ENCODE measurements at places on chromosomes 5 and 9. TPM values are rescaled to one million over a fixed set of nuclear protein-coding genes. Genes with fewer than 3 reads are reported as not detected.

Gene KIAA1958
- 2.5 TPM for total RNA-seq

Gene IFNA21
- total RNA-seq: not detected

Gene SARDH
- total RNA-seq: 10.9 TPM

Gene CCNO
- 1.4 TPM for total RNA-seq

Gene SAXO1
- total RNA-seq: under 0.01 TPM

Gene DDX46
- total RNA-seq: 20.6 TPM

Gene AFAP1L1
- 1.1 TPM for total RNA-seq

Gene GPRIN1
- 1.8 TPM for total RNA-seq

Gene CAAP1
- total RNA-seq: 18.3 TPM

DNA sequence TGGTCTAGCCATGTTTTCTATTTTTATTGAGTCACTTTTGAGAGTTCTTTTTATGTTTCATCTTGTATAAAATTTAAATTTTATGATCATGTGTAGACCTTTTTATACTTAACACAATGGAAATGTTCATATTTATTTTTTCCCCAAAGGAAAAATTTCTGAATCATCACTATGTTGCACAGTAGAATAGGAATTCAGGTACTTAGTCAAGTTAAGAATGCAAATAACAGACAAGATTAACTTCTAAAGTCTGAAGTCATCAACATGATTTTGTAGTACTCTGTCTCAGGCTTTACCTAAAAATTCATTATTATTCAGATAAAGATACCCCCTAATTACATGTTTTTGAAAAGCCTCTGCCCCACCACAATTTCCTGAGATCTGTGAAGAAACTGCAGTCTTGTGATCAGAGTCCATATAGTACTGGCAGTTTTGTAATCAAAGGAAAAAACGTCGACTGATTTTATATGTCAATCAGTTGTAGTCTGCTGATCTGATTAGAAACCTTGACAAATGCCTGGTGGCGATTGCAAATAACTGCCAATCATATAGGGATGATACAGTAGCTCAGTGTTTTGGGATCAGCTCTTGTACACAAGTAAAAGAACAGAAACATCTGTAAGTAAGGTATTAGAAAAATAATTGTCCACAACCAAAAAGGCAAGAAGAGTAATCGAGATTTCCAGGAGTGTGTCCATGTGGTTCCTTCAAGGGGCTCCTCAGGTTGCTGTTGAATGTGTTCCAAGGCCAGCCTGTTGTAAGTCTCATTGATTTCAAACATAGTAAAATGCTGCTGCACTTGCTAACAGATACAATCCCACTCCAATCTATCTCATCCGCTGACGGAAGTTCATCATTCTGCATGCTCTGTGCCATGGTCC is 352.4 kb downstream of the ARRDC3 start:
- peaks cover 6% of the 10 kb centered on the region for H3K27me3 ChIP-seq
- no peak overlapping the region for H3K4me3 ChIP-seq
- no peak for DNase-seq
- no peak overlapping the region for H3K27ac ChIP-seq
- no peaks in the 10 kb centered on the region for H3K36me3 ChIP-seq

DNA sequence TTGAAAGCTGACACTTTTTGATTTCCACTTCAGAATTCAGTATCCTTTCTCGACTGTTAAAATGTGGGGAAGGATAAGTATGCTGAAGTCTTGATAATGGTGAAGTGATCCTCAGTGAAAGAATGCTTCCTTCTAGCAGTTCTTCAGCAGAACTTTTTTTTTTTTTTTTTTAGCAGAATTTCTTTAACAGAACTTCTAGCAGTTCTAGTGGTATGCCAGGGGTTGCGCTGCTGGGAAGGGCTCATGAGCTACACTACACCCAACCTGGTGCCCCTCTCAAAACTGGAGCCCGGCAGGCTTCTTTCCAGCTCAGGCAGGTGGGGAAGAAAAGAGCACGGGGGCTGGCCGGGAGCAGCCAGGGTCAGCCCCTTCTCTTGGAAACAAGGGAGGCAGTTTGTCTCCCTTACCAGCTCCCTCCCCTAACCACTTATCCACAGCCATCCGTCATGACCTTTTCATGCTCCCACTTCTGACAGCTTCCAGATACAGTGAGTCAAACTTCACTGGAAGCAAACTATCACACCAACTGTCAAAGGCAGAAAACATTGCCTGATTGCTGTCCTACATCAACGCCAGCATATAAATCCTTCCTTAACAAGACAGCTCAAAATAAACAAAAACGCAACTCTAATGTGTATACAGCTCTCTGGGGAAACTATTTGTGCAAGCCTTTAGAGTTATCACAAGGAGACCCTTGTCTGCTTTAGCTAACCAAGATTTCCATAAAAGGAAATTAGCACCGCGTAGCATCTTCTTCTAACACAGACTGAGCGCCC is 211.5 kb downstream of the GAPVD1 start:
- H3K36me3 ChIP-seq: peaks cover 9% of the 10 kb centered on the region
- peak overlapping the region; percentile 69 for H3K27ac ChIP-seq
- peak overlapping the region; percentile 46 for H3K4me3 ChIP-seq
- no peaks in the 10 kb centered on the region for H3K27me3 ChIP-seq
- no peak for DNase-seq

- no peak overlapping the region for H3K4me3 ChIP-seq
- no peaks in the 10 kb centered on the region for H3K36me3 ChIP-seq
- no peak overlapping the region for H3K27ac ChIP-seq
- no peaks in the 10 kb centered on the region for H3K27me3 ChIP-seq
Observed at GRCh38 chr5:2898661-2899060, 147.2 kb upstream of the IRX2 start.

- no peak overlapping the region for H3K27ac ChIP-seq
- H3K36me3 ChIP-seq: peaks cover 63% of the 10 kb centered on the region
- H3K27me3 ChIP-seq: no peaks in the 10 kb centered on the region
- H3K4me3 ChIP-seq: no peak overlapping the region
- peaks cover 7% of the 10 kb centered on the region for H3K4me1 ChIP-seq
Observed at GRCh38 chr9:133342570-133342969, 5.4 kb downstream of the MED22 start.

DNA sequence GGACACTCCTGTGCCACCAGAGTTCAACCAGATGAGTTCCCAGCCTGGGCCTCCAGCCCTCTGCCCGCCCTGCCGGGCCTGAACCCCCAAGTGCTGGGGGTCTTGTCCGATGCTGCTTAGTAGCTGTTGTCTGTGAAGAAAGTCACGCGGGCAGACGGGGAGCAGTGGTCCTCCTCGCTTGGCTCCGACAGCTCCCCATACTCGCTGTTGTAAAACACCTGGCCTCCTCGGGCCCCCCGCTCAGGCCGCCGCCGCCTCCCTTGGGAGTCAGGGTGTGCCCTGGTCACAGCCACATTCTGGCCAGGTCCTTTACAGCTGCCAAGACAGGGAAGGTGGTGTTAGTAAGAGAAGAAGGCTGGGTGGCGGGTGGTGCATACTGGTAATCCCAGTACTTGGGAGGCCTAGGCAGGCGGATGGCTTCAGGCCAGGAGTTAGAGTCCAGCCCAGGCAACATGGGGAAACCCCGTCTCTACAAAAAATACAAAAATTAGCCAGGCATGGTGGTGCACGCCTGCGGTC is 11.8 kb upstream of the SCGB3A1 start:
- H3K36me3 ChIP-seq: no peaks in the 10 kb centered on the region
- H3K27ac ChIP-seq: no peak overlapping the region
- no peaks in the 10 kb centered on the region for H3K27me3 ChIP-seq
- no peak overlapping the region for H3K4me3 ChIP-seq
- H3K4me1 ChIP-seq: no peaks in the 10 kb centered on the region

DNA sequence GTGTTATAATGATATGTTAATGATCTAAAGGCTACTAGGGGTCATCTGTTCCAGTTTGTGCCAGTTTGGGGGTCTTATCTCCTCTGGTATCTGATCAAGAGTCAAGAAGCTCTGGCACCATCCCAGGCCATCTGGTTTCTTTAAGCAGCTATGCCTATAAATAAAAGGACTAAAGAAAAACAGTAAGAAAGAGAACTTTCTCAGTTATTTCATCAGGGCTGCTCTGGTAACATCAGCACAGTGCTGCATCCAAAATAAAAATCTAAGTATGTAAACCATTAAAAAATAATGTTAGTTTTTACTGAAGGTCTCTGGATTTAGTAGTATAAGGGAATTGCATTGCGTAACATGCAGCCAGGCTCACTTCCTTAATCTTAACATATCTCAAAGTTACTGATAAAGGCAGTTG is 185.0 kb downstream of the NR2F1-AS1 start:
- no peaks in the 10 kb centered on the region for H3K27me3 ChIP-seq
- H3K27ac ChIP-seq: no peak overlapping the region
- no peak overlapping the region for H3K4me3 ChIP-seq
- DNase-seq: no peak

DNA sequence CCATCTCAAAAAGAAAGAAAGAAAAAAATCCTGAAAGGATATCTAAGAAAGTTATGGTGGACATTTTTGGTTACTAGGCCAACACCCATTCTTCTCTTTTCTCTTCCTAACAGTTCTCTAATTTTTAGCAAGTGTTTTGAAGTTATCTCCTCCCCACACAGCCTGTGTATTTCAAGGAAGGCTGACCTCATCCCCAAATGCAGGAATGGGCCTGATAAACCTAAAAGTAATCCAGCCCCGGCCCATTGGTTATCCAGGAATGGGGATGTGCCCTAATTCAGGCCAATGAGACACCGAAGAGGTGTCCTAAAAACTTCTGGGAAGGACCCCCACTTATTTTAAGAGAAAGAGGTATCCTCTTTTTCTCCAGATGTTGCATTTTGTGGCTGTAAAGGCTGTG is 46.6 kb downstream of the F2R start:
- peaks cover 13% of the 10 kb centered on the region for H3K4me1 ChIP-seq
- no peak overlapping the region for H3K27ac ChIP-seq
- H3K36me3 ChIP-seq: no peaks in the 10 kb centered on the region
- no peaks in the 10 kb centered on the region for H3K27me3 ChIP-seq

DNA sequence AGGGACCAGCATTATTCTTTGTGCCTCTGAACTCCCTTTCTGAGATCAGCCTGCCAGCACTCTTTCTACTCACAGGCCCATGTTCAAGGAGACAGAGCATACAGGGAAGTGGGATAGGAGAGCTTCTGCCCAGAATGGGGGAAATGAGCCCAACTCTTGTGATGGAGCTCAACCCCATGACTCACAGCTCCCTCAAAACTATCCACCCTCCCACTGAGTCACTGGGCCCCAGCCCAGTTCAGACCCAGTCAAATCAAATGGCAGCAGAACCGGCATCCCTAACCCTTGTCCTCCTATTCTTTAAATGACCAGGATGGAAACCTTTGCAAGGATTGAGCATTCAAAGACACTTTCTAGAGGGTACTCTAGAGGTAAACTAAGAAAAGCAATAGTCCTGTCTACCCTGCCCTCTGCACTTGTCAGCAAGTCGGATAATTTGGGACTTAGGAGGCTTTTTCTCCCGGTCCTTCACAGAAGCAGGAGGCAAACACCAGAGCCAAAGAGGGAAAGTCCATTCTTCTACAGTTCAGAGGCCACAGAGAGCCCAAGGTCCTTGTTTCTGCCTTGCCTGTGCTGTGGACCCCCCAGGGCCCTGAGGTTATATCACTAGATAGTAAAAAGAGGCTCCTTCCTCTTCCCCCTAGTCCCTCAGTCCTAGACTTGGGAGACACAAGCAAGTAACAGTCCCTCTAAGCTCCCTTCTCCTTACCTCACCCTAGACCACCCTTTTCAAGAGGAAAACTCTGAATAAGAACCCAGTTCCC is 3.2 kb downstream of the ATOSB start:
- peak overlapping the region; percentile 65 for H3K4me3 ChIP-seq
- peaks cover 16% of the 10 kb centered on the region for H3K36me3 ChIP-seq
- DNase-seq: peak; percentile 95
- H3K27me3 ChIP-seq: no peaks in the 10 kb centered on the region

DNA sequence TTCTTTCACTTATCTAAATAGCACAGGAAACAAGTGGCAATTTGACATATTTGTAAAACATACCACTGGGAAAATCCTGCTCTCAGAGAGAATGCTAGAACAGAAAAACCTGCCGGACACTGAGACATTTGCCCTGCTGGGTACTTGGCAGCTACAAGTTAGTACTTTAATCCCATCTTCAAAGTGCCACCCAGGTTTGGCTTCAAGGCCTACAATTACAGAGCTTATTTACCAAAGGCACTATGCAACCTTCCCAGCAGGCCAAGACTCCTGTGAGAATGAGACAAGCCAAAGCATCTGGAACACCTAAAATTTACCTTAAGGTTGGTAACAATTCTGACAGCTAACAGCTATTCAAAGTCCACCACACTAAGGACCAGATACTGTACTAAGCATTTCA is 78.3 kb downstream of the TSSK1B start:
- no peak overlapping the region for H3K4me3 ChIP-seq
- H3K36me3 ChIP-seq: no peaks in the 10 kb centered on the region
- DNase-seq: no peak

DNA sequence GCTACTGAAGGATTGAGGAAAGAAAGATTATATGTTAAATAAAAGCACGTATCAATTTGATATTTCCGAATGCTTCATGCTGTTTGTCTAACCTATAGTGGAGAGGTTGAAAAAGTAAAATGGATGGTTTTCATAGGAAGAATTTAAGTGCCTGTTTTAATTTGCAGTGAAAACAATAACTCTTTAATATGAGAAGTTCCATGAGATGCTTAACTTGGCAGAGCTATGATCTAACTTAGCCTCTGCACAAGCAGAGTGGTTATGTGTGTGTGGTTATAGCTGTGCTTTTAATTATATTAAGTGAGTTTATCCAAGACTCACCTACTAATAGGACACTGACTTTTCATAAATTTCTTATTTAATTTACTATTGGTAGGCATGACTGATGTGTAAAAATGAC is 57.4 kb downstream of the AOPEP start:
- no peak for DNase-seq
- no peaks in the 10 kb centered on the region for H3K36me3 ChIP-seq
- peaks cover 31% of the 10 kb centered on the region for H3K4me1 ChIP-seq
- no peaks in the 10 kb centered on the region for H3K27me3 ChIP-seq
- H3K4me3 ChIP-seq: no peak overlapping the region
- H3K27ac ChIP-seq: peak overlapping the region; percentile 99

DNA sequence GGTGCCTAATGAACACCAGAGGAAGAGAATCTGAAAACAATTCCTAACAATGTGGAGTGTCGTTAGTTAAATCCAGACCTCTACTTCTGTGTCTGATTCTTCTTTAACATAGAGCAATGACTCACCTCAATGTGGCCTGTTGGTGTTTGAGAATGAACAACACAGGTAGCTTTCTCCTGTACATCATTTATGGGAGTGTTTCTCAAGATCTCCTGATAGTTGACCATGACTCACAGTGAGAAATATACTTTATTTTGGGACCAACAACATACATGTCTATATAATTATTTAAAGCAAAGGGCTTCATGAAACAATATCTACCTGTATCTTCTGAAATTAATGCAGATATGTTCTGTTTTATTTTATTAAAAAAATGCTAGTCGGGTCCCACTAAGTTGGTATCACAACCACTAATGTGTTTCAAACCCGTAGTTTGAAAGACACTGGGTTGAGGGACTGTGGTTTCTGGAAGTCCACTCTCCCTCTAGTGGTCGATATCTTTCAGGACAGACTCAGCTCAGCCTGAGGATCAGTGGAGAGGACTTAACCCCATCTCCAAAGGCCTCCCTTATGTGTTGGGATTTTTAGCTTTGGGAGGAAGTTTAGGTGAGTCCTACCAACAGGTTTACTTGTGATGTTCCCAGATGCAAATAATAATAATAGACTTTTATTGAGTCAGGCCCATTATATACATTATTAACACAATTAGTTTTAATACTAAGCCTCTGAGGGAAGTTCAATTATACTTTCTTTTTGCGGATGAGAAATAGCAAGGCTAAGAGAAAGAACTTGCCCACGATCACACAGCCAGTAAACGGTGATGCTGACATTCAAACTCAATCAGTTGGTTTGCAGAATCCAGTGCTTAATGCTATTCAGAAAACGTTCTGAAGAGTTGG is 70.0 kb upstream of the KLF9 start:
- H3K36me3 ChIP-seq: no peaks in the 10 kb centered on the region
- H3K27ac ChIP-seq: peak overlapping the region; percentile 66
- H3K27me3 ChIP-seq: no peaks in the 10 kb centered on the region
- peaks cover 36% of the 10 kb centered on the region for H3K4me1 ChIP-seq

- H3K4me3 ChIP-seq: no peak overlapping the region
- H3K27ac ChIP-seq: peak overlapping the region; percentile 47
- peak; percentile 86 for DNase-seq
- H3K27me3 ChIP-seq: no peaks in the 10 kb centered on the region
Observed at GRCh38 chr9:18658804-18659705, 185.1 kb downstream of the ADAMTSL1 start.
